ENCODE measurements at places on chromosomes 3 and 15. TPM values are rescaled to one million over a fixed set of nuclear protein-coding genes. Genes with fewer than 3 reads are reported as not detected.

GRCh38 chr3:9820946-9821345, 10.9 kb downstream of the TTLL3 start:
- DNase-seq = no peak

DNA sequence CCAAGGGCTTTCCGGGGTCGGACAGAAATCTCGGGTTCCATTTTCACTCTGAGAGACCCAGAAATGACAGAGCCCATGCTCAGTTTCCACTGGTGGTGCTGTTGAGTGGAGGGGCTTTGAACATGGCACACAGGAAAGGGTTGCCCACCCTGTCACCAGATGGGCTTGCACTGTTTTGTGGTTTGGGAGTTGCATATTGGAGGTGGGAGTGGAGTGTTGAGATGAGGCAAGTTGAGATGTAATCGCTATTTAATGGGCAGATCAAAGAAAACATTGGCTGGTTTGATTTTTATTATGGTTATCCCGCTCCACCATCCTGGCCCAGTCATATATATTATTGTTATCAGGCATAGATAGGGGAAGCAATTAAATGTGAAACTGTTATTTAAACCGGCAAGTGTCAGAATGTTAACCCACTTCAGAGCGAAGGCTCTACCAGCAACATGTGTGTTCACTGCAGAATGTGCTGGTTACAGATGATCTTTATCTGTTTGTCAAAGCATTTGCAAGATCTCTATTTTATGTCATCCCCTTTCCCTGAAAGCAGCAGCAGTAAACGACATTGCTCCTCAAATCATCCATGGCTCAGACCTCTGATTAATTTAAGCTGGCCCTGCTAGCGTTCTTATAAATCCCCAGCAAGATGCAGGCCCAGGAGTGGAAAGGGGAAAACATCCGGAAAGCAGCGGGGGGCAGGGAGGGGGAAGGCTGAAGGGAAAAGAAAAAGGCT, 58.3 kb upstream of the TSEN2 start:
- no peak for DNase-seq

- DNase-seq = no peak
These were observed 178.0 kb upstream of the UMPS start for GRCh38 chr3:124552224-124552623.

DNA sequence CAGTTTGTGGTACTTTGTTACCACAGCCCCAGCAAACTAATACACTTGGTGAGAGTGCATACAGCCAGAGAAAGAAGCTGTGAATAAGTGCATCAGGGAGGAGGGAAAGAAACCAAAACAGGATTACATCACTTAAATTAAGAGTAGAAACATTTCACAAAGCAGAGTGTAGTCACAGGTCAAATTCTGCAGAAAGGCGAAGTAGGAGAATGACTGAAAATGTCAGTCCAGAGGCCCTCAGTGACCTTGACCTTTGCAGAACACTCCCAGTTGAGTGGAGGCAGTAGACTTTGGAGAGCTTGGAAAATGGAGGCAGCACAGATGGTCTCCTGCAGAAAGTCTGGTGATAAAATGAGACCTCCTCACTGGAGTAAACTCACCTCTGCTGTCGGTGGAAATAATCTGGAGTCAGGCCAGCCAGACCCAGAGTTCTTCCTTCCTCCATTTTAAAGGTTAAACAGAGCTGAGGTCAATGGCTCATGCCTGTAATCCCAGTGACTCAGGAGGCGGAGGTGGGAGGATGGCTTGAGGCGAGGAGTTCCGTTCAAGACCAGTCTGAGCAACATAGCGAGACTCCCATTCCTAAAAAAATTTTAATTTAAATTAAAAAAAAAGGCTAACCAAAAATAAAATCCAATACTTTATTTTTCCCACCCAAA, 5.0 kb downstream of the CD86 start:
- DNase-seq = no peak

- no peak for DNase-seq
These were observed 5.0 kb upstream of the CCR9 start for GRCh38 chr3:45881078-45882022.

POLR2H gene
- total RNA-seq = 23.2 TPM

PPP1R14D gene
- not detected for total RNA-seq

TICRR gene
- total RNA-seq = 0.03 TPM

LHFPL4 gene
- total RNA-seq = not detected

CCDC54 gene
- total RNA-seq = not detected

SKOR1 gene
- total RNA-seq = 0.24 TPM

GREM1 gene
- total RNA-seq = 0.59 TPM
